ENCODE measurements at places on chromosomes 4 and X. TPM values are rescaled to one million over a fixed set of nuclear protein-coding genes. Genes with fewer than 3 reads are reported as not detected.

Gene KIT
- 39.7 TPM for total RNA-seq

Gene YTHDC1
- 68.7 TPM for total RNA-seq

Gene PNMA5
- total RNA-seq: not detected

Gene TBC1D9
- 43.4 TPM for total RNA-seq

Gene GPRASP3
- 5.1 TPM for total RNA-seq

Gene SPARCL1
- total RNA-seq: not detected

Gene CSAG1
- total RNA-seq: not detected

Gene BRS3
- not detected for total RNA-seq

Gene IL2
- total RNA-seq: not detected

Gene PCDH18
- 1.5 TPM for total RNA-seq

Gene TCP11X1
- total RNA-seq: not detected

Gene EGFL6
- total RNA-seq: not detected

Gene GBA3
- not detected for total RNA-seq

Gene NHSL2
- 40.3 TPM for total RNA-seq

Gene TEX13C
- total RNA-seq: not detected

Gene RHOXF2
- total RNA-seq: not detected

Gene RAB40AL
- total RNA-seq: 1.4 TPM

Gene FOXR2
- not detected for total RNA-seq

Gene OSTC
- total RNA-seq: 209 TPM

Gene CDS1
- total RNA-seq: not detected

Gene CXXC4
- total RNA-seq: not detected

Gene JAKMIP1
- not detected for total RNA-seq

Gene LNX1
- 1.3 TPM for total RNA-seq

Gene ARX
- not detected for total RNA-seq

Gene CENPC
- total RNA-seq: 26.4 TPM

Gene SLC9B1
- total RNA-seq: 0.49 TPM

Gene MAGEC1
- not detected for total RNA-seq

Gene NIPAL1
- total RNA-seq: 1.7 TPM

Gene TSR2
- 22.8 TPM for total RNA-seq

Gene SOWAHD
- total RNA-seq: not detected

Gene LCORL
- 17.9 TPM for total RNA-seq

Gene CTAG1A
- not detected for total RNA-seq

Gene MAPK10
- total RNA-seq: 0.37 TPM

Gene CXCR3
- not detected for total RNA-seq

Gene IGFBP7
- 526 TPM for total RNA-seq

Gene PGK1
- total RNA-seq: 377 TPM

Gene GAGE2A
- total RNA-seq: not detected

Gene IL13RA2
- not detected for total RNA-seq
